ENCODE measurements at places on chromosomes 5 and 9.

GRCh38 chr5:122454541-122454940 lies 142.5 kb downstream of the SNCAIP start:
- DNase-seq = no peak

DNA sequence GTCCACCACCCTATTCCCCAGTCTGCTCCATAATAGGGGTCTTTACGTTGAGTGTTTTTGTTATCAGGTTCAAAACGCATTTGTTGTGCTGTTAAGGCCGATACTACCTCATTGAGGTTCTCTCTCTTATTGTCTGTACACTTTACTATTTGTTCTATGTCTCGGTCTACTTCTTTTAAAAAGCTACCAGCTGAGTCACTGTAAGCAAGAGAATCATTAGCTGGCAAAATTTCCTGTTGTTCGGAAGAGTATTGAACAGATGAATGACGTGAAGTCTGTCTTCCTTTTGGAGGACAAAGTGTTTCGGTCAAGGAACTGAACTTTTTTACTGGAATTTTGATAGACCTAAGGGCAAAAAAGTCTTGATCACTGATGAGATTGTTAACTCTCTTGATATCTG lies 10.3 kb downstream of the LYSMD3 start:
- DNase-seq = no peak

GRCh38 chr5:84480873-84481637 lies 96.4 kb upstream of the EDIL3 start:
- DNase-seq = no peak

GRCh38 chr5:133749331-133749985 lies 137.1 kb upstream of the FSTL4 start:
- DNase-seq = no peak

- DNase-seq = no peak
These were observed 25.0 kb downstream of the TNFSF8 start for GRCh38 chr9:114905170-114905940.

- DNase-seq = peak; percentile 82
These were observed 17.0 kb upstream of the MSMP start for GRCh38 chr9:35771075-35771433.

DNA sequence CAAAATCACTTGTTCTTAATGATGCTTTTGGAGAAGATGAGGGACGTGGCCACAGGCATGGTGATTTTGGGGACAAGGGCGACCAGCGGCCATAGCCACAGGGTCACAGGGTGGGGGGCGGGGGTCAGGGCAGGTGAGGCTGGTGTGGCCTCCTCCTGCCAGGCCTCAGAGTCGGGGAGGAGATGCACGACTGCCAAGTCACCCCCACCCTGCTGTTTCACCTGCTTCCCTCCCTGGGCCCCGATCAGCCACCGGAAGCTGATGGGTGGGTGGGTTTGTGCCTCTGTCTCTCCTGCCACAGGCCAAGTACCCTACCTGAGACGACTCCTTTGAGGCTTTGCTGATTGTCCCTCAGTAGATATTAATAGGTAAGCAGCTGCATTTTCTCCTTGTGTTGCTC lies 199.3 kb downstream of the PAX5 start:
- DNase-seq = no peak

DNA sequence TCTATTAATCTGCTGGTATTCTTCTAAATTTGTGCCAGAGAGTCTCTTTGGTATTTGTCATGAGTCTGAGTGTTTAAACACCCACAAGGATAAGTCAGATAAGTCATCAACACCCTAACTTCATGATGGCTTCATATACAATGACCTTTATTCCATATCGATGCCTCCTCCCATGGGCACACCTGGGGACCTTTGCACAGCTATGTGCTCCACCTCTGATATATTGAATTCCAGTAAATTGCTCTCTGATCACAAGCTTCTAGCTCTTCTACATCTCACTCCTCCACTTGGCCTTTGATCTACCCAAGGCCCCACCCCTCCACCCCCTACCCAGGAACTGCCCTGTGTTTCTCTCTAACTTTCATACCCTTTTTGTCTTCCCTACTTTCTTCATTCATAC lies 102.7 kb upstream of the MIER3 start:
- no peak for DNase-seq

GRCh38 chr5:146539973-146540372 lies 24.0 kb upstream of the GPR151 start:
- no peak for DNase-seq

DNA sequence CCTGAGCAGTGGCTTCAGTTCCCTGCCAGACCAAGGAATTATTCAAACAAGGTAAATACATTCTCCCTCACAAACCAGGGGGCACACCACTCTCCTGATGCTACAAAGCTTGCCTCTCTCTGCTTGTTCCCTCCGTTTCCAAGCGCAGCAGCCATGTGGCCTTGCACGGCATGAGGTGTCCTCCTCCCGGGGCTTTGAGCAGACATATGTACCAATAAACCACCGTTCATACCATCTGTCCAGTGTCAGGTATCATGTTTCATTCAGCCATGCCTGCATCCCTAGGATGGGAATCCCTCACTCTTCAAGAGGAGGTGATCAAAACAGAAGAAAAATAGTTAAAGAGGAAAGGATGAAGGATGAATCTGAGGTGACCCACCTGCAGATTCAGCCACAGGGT lies 282.7 kb downstream of the ENC1 start:
- DNase-seq = no peak

GRCh38 chr9:126827227-126827626 lies 22.4 kb downstream of the ZBTB43 start:
- DNase-seq = no peak

GRCh38 chr5:17355586-17356346 lies 138.3 kb downstream of the BASP1 start:
- no peak for DNase-seq

DNA sequence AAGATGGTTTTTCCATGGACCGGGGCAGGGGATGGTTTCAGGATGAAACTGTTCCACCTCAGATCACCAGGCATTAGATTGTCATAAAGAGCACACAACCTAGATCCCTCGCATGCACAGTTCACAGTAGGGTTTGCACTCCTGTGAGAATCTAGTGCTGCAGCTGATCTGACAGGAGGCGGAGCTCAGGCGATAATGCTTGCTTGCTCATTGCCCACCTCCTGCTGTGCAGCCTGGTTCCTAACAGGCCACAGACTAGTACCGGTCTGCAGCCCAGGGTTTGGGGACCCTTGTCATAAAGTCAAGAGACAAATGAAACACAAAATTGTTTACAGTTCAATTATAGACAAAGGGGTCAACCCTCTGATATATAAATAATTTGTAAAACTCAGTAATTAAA lies 101.7 kb downstream of the RANBP17 start:
- no peak for DNase-seq

GRCh38 chr5:149434162-149435014 lies 55.3 kb upstream of the IL17B start:
- DNase-seq = peak; percentile 65

GRCh38 chr5:138911441-138911840 lies 36.3 kb upstream of the LRRTM2 start:
- DNase-seq = no peak

DNA sequence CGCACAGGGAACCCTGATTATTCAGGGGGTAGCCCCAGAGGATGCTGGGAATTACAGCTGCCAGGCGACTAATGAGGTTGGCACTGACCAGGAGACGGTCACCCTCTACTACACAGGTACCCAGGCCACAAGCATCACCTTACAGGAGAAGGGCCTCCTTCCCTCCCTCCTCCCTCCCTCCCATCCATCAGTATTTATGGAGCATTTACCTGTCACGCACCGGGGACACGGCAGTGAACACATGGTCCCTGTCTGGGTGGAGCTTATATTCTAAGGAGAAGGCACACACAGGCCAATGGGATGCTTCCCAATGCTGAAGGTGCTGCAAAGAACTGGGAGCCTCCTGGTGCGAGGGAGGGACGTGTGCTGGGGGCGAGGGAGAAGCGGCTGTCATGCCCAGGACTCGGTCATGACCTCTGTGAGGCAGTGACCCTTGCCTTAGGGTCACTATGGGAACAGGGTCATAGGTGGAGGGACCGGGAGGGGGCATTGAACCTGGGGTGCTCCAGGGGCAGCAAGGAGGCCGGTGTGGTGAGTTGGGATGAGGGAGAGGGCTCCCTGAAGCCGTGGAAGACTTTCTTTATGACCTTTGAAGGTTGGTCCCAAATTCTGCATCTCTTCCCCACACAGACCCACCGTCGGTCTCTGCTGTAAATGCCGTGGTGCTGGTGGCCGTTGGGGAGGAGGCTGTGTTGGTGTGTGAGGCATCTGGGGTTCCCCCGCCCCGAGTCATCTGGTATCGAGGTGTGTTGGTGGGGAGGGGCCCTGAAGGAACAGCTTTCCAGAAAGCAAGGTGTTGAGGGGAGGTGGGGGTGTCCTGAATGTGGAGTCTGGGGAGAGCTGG lies 41.5 kb downstream of the HMCN2 start:
- peak; percentile 28 for DNase-seq

- DNase-seq = peak; percentile 23
These were observed 1.0 kb upstream of the PTBP3 start for GRCh38 chr9:112334432-112334841.

- DNase-seq = no peak
These were observed 177.0 kb downstream of the CDK5RAP2 start for GRCh38 chr9:120402741-120403542.

GRCh38 chr5:38585816-38586215 lies 29.4 kb upstream of the LIFR start:
- DNase-seq = no peak

GRCh38 chr5:180284149-180284548 lies 7.7 kb downstream of the MAPK9 start:
- no peak for DNase-seq

- DNase-seq = no peak
These were observed 6.1 kb downstream of the IL12B start for GRCh38 chr5:159324102-159324755.

GRCh38 chr9:16704116-16705110 lies 166.1 kb downstream of the BNC2 start:
- DNase-seq = peak; percentile 64

- DNase-seq = no peak
These were observed 1.1 kb downstream of the SPEF2 start for GRCh38 chr5:35618781-35619180.

GRCh38 chr5:139182528-139183296 lies 15.5 kb downstream of the SIL1 start:
- no peak for DNase-seq

- DNase-seq = no peak
These were observed 68.9 kb downstream of the MACIR start for GRCh38 chr5:103327451-103327850.

- DNase-seq = no peak
These were observed 637.2 kb upstream of the DMAC1 start for GRCh38 chr9:8436786-8437185.

DNA sequence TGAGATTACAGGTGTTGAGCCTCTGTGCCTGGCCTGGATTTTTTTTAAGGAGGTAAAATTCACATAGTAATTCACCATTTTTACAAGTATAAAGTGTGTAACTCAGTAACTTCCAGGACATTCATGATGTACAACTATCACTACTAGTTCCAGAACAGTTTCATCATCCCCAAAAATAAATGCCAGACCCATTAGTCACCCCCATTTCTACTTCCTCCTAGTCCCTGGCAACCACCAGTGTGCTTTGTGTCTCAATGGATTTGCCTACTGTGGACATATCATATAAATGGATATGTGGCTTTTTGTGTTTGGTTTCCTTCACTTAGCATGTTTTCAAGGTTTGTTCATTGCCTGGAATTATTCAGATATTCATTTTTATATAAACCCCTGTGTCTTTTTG lies 72.5 kb upstream of the PANK3 start:
- DNase-seq = no peak

DNA sequence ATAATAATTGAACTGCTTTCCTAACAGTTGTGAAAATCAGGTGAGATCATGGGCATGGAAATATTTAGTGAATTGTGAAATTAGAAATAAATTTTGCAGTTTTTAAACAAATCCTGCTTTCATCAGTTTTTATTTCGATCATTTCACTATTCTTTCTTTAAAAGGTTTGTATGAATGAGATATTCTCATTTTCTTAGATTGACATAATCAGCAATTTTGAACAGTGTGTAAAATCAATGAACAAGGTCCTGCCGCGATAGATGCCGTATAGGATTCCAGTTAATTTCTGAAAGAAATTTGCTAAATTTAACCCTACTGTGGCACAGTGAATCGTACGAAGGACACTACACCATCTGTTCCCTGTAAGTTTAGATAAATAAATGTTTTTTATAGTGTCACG lies 7.5 kb downstream of the RAD23B start:
- DNase-seq = no peak

DNA sequence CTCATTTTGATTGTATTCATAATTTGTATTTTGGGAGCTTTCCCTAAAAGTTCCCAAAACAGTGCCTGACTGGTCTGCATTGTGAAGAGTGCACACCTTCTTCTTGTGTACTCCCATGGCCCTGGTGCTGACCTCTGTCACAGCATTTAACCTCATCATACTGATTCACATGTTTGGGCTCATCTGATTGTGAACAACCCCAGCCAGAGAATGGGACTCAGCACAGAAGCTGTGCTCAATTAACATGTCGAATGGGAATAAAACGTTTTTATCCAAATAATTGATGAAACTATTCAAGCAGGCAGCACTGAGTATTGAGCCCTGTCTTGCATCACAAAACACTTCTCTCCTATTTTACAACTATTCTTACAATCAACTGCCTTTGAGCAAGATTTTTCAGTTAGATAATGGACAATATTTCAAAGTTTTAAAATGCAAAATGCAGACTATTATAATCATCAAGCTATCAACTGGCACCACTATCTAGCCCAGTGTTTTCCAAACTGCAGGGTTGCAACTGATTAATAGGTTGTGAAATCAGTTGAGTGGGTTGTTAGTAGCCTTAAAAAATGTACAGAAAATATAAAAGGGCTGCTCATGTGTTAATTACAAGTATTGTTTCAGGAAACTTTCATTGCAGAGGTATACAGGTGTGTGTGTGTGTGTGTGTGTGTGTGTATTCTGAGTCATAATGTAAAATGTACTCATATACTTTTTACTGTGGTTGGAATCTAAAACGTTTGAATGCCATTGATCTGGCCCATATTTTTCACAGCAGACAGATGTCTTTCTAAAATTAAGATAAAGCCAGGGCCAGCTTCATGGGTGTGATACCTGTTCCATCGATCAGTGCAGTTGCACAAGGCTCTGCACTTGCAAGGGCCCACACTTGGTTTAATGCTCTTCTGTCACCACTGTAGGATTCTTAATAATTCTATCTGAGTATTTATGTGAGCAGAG lies 190.5 kb downstream of the PIK3R1 start:
- no peak for DNase-seq

All from right cardiac atrium (tissue), 5 donors.